ENCODE measurements at places on chromosomes 7 and 10.

DNA sequence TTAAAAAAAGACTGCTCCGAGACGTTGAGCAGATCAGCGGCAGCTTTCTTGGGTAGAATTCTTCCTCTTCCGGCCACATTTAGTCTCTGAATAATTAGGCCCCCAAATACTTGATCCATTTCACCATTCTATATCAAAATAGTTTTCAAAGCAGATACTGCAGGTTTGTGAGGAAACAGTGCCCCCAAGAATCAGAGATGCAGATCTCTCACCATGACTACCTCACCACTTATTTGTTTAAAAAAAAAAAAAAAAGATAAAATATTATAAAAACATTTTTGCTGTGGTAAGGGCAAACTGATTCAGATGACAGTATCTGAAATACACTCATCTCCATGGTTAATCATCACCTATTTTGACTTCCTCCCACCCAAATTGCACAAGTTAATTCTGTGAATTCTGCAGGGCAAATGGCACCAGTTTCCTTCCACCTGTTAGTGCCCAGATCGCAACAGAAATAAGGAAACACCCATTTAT, 210.4 kb downstream of the FAM107B start:
- no peak for DNase-seq

DNA sequence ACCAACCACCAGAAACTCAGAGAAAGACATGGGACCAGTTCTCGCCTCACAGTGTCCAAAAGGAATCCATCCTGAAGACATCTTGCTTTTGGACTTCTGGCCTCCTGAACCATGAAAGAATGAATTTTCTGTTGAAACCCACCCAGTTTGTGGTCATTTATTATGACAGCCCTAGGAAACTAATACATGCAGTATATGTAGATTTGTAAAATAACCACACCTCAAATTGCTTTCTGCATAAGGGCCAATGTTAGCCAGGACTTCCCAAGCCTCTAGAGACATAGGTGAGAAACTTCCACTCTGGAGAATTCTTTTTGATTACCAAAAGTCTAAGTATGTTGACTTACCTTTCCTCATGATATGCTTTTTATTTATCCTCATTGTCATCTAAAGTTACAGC, 210.5 kb upstream of the SP4 start:
- DNase-seq, result no peak

GRCh38 chr7:81433692-81434331, 336.0 kb downstream of the HGF start:
- no peak for DNase-seq

DNA sequence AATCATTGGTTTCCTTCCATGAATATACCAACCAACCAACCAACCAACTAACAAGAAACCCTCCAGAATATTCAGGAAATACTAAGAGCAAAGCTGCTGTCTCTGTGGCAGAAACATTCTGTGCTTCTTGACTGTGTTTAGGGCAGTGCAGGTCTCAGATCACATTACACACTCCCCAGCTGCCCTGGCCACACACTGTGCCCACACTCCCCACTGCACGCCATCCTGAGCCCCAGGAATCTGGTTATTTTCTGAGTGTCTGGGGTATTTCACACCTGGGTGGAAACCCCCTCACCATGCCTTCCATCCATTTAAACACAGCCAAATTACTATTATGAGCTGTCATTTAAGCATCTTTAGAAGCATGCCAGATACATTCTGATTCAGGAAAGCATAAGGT, 183.7 kb upstream of the ANK3 start:
- DNase-seq, result peak; percentile 49

DNA sequence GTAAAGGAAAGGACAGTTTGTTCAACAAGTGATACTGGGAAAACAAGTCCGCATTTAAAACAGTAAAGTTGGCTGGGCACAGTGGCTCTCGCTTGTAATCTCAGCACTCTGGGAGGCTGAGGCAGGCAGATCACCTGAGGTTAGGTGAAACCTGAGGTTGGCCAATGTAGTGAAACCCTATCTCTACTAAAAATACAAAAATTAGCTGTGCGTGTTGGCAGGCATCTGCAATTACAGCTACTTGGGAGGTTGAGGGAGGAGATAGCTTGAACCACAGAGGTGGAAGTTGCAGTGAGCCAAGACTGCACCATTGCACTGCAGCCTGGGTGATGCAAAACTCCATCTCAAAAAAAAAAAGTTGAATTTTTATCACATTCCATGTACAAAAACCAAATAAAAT, 35.7 kb downstream of the ZNF92 start:
- no peak for DNase-seq

DNA sequence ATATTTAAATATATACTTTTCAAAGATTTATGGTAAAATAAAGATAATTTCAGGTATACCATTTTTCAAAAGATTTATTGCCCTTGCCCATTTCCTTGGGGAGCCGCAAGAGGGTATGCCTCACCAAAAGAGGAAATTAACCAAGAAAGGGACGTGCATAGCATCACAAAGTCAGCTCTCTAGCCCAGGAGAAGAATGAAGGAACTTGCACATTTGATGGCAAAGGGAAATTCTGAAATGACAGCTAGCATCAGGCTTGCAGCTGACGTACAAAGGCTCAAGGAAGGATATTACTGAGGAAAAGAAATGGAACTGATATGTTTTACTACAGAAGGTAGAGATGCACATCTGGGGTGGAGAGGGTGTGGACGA, 93.6 kb upstream of the RSU1 start:
- DNase-seq, result no peak

DNA sequence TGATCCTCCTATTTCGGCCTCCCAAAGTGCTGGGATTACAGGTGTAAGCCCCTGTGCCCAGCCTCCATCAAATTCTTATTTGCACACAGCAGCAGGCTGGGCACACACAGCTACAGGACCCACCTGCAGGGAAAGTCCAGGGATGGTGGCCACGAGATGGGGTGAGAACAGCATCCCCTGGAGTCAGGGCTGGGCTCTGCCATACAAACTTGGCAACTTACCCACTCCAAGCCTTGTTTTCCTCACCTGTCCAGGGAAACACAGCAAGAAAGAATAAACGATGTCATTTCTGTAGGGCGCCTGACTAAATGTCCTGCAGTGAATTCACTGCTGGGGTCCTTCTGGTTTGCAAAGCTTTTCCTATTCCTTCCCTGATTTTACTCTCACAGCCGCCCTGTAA, 5.5 kb downstream of the MYH16 start:
- DNase-seq, result no peak

- no peak for DNase-seq
Measured at GRCh38 chr7:36840904-36841303, 116.6 kb upstream of the AOAH start.

DNA sequence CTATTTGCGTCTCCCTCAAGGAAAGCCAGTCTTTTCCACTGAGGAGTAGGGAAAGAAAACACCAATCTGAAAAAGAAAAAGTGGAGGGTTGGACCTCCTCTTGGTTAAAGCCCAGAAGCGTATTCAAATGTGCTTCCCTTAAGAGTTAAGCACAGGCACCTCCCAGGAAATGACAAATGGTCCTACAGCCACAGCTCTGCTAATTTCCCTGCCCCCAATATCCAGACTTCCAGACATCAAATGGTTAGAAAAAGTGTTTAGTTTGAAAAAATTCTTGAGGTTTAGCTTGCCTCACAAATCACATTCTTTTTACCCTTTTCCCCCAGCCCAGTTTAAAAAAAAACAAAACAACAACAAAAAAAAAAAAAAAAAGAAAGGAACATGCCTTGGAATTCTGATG, 19.0 kb upstream of the COL1A2 start:
- DNase-seq, result no peak

GRCh38 chr7:22166928-22167327, 190.0 kb downstream of the RAPGEF5 start:
- DNase-seq, result no peak

DNA sequence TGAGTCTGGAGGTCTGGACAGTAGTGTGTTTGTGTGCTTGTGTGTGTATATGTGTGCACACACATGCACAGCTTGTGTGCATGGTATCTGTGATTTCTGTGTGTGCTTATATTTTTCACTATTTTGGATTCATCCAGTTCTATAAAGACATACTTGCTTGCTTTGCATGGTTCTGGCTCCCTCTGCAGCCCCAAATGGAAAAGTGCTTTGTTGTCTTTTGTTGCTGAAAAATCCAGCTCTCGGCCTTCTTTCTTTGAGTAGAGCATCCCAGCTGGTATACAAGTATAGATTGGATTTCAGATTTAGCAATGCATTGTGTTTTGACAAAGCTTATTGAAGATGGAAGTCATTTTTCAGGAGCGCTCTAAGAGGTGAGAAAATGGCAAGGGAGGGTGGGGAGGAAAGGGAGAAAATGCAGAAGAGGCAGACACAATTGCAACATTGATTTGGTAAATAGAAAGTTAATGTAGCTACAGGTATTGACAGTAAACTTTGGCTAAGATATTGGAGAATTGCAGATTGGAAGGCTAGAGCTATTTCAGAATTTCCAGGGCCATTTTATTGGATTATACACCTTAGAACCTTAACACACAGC, 333.9 kb downstream of the AUTS2 start:
- DNase-seq, result no peak

- DNase-seq, result no peak
Measured at GRCh38 chr7:68925241-68925640, 673.0 kb upstream of the AUTS2 start.

DNA sequence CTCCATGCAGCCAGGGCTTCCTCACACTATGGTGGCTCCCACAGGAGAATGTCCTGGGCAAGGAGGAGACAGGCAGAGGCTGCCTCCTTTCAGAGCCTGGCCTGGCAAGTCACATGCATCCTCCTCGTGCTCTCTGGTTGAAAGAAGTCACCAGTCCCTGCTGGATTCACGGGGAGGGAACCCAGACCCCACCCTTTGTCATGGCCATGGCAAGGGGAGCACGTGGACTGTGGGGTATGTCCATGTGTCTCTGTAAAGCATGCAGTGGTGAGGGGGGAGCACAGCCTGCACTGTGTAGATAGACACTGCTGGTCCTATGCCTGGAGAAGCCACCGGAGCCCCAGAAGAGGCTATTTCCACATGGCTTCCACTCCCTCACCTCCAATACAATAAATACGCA, 225.0 kb downstream of the TCERG1L start:
- DNase-seq, result no peak

GRCh38 chr10:54900584-54900983, 99.6 kb upstream of the PCDH15 start:
- no peak for DNase-seq

- no peak for DNase-seq
Measured at GRCh38 chr10:22599048-22599561, 115.3 kb downstream of the PIP4K2A start.

GRCh38 chr7:135562720-135563119, 5.0 kb downstream of the NUP205 start:
- DNase-seq, result no peak

GRCh38 chr7:157526005-157526912, 189.5 kb downstream of the DNAJB6 start:
- DNase-seq, result no peak

DNA sequence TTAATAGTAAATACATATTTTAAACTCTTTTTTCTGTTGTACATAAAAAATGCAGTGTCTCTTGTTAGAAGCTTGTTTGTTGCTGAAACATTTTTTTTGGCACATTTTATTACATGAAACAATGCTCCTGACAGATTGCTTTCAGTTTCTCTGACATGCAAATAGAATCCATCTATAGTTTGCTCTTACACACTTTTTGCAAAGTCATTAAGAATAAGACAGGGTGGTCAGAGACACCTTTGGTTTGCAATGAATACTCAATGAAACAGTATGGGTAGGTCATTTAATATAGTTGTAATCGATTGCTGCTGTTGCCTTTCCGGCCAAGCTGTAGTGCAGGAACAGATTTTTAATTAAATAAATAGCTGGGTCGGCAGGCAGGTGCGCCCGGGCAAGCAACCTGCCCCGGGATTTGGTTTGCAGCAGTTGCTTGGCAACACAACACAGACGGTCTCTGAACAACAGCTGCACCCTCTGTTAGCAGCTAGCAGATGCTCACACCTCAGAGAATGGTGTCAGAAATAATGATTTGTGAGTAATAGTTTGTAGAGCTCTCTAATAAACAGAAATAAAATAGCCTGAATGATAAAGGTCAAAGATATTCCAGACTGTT, 115.7 kb upstream of the CACNA2D1 start:
- DNase-seq, result no peak

DNA sequence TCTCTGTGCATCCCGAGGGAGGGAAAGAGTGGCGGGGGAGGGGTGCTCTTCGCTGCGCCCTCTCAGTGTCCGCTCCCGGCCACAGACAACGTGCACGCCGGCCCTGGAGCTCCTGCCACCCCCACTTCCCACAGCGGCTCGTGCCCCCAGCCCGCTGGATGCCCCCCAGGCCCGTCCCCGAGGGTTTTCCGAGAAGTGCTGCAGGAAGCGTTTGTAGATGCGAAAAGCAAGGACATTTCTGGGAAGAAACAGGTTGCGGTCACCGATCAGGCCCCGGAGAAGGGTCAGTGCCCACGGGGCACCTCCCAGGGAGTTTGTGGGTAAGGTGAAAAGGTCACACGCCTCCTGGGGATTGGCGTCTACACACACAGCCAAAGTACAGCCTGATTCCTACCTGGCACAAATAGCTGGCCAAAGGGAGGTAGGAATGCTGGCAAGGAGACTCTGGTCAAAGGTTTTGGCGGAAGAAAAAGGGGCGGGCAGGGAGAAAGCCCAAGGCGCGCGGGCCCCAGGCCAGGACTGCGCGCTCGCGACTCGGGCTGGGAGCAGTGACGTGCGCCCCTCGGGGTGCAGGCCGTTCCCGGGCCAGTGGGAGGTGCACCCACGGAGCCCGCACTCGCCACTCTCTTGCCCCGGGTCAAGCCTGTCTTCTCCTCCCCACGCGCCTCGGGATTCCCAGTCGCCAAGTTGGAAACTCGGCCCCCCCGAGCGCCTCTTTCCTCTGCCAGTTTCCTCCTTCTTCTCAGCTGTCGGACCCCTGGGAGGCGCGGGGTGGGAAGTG, 1.5 kb upstream of the NRP1 start:
- no peak for DNase-seq

DNA sequence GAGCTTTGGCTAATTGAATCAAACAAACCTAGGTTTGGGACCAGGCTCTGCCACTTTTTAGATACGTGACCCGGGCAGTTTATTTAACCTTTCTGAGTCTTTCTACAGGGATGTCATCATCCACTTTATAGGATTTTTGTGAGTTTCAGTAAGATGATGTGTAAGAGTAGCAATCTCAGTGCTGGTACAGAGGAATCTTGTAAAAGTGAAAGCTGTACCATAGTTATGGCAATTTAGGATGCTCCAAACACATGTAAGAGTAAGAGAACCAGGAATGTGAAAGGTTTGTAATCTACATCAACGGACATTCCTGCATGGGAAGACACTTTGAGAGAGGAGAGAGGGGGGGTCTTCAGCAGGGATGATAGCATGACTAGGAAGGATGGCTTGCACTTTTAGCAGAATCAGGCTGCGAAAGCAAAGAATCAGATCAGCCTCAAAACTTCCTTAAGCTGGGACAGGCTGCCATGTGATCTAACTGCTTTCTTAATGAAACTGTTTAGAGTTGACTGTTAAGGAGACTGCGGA, 968 bp downstream of the NOLC1 start:
- no peak for DNase-seq

DNA sequence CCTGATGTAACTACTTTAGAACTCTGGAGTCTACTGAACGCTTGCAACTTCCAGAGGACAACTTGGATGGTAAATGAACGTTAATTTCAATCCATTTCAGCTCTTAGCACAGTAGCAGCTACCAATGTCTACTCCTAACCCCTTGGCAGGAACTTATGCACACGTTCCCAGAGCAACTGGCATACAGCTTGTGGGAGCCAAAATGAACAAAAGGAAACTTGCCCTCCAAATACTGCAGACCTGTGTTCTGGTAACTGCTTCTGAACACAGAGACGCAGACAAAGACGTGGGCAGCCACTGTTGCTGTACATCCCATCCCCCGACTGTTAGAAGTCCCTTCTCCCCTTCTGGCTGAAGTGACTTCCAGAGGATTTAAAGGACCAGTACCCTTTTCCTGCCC, 61.3 kb downstream of the XPNPEP1 start:
- DNase-seq, result no peak

- no peak for DNase-seq
Measured at GRCh38 chr10:23918090-23918723, 290.7 kb upstream of the KIAA1217 start.

Measured in activated CD4-positive, alpha-beta T cell treated with anti-CD3 and anti-CD28 coated beads for 24 hours (primary cell).